Airway epithelial cell (primary cell): ENCODE measurements at places on chromosomes 5 and 9. TPM values are rescaled to one million over a fixed set of nuclear protein-coding genes. Genes with fewer than 3 reads are reported as not detected.

CNTNAP3B gene
- 2.3 and 3.7 TPM in 2 replicates for total RNA-seq

PCDHGA5 gene
- 0.05 and 0.07 TPM in 2 replicates for total RNA-seq

ERGIC1 gene
- 58.2 and 91.5 TPM in 2 replicates for total RNA-seq

UNC13B gene
- 10.9 and 14.9 TPM in 2 replicates for total RNA-seq

MYMK gene
- total RNA-seq: not detected in 2 replicates

RMRP gene
- total RNA-seq: 4,407 and 7,542 TPM in 2 replicates
